ENCODE measurements at places on chromosomes 16 and 17. TPM values are rescaled to one million over a fixed set of nuclear protein-coding genes. Genes with fewer than 3 reads are reported as not detected.
A peak's percentile ranks its signal among the peaks of the same experiment; 100 is the strongest.

DNA sequence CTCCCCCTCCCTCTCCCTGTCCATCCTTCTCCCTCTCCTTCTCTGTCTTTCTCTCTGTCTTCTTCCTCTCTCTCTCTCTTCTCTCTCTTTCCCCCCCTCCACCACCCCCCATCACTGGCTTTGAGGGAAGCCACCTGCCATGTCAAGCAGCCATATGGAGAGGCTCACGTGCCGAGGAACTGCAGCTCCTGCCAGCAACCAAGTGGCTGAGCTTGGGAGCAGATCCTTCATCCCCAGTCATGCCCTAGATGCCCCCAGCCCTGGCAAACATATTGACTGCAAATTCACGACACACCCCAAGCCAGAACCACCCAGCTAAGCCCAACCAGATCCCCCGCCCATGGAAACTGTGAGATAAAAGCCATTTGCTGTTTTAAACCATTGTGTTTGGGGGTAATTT is 40.9 kb upstream of the RBFOX3 start:
- DNase-seq = no peak

DNA sequence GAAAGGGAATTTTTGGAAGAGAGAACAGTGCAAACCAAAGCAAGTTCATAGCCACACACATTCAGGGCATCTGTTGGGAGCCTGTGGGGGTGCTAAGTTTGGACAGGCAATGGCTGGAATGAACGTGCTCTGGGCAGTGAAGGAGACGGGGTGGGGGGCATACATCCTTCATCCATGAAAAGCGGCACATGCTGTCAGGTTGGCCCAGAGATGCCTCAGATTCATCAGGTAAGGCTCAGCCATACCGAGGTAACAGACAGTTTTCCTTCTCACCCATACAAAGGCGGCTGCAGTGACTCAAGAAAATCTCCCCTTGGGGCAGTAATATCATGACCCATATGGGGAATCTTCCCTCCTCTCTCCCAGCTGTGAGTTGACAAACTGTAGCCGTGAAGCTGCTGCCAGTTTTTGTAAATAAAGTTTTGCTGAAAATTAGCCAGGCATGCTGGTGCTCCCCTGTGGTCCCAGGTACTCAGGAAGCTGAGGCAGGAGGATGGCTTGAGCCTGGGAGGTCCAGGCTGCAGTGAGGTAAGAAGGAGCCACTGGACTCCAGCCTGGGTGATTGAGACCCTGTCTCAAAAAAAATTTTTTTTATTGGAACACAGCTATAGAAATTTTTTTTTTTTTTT is 9.2 kb upstream of the UBALD2 start:
- no peak for DNase-seq

DNA sequence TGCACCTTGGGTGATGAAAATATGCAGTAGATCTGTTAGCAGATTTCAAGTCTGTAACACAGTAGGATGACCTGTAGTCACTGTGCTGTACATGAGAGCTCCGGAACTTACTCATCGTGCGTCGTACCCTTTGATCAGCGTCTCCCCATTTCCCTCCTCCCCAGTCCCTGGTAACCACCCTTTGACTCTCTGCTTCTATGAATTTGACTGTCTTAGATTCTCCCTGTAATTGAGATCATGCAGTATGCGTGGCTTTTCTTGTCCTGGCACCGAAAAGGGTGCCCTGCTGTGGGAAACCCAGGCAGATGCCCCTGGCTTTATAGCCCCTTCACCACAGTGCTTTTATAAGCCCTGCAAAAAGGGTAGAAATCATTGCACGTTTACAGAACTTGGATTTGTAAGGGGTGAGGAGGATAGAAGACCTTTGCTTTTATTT is 20.5 kb downstream of the CLEC16A start:
- no peak for DNase-seq

NOXO1 gene
- total RNA-seq = not detected

DNA sequence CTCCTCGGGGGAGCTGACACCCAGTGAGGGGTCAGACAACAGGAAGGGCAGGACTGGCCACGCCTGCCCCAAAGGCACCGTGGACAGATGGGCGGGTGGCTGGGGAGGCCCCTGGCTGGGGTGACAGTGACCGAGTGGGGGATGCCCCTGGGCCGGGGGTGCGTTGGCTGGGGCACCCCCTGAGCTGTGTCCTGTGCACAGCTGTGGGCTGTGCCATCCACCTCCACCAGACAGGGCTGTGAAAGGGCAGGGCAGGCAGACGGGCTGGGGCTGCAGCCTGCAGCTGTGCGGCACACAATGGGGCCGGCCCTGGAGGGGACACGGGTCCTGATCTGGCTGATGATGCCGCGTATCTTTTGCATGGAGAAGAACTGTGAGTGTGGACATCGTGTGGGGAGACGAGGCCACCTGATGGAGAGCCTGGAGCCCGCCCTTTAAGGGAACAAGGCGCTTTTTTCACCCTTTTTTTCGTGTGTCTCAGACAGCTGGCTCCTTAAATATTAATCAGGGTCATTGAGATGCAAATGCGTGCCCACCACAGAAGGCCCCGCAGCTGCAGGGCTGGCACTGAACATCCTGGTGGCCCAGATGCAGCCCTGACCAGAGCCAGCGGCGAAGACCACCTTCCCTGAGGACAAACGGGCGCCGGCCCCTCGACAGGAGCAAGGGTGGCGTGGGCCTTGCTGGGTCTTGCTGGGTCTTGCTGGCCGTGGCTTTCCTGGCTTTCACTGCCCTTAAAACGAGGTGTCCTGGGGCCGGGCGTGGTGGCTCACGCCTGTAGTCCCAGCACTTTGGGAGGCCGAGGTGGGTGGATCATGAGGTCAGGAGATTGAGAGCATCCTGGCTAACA is 42.4 kb upstream of the GNG13 start:
- DNase-seq = peak; percentile 26

DNA sequence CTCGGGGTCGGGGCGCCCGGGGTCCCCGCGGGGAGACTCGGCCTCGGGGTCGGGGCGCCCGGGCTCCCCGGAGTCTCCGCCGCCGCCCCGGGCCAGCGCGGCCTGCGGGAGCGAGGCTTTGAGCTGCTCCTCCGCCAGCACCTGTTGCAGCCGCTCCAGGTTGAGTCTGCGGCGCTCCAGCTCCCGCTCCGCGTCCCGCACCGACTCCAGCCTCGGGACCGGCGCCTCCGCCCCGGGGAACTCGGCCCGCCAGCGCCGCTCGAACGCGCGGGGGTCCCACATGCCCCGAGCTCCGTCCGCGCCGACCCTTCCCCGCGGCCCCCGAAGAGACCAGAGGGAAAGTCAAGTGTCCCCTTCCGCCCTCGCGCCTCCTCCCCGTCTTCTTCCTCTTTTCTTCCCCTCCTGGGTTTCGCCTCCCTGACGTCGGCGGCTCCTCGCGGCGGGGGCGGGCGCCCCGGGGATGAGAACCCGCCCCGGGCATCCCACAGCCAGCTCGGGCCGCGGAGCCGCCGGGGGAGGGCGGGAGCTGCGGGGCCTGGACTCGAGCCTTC is 40.8 kb upstream of the BHLHA9 start:
- peak; percentile 85 for DNase-seq

DNA sequence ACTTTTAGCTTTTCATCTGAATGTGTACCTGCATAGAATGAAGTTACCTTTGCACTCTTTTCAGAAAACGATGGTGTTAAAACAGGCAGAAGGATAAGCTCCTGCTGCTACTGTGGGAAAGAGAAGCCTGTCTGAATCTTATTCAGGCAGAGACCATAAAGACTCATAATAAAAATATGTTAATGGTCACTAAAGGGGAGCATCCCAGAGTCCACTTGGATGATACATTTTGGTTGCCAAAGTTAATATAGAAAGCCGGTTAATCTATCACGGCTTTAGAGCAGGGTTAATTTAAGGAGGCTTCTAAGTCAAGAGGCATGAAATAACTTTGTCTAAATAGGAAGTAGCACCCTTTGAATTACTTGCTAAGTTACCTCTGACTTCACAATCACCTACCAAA is 2.9 kb downstream of the MARCHF10 start:
- DNase-seq = no peak

GRCh38 chr16:9389543-9390207 is 298.2 kb downstream of the HAPSTR1 start:
- DNase-seq = no peak

DNA sequence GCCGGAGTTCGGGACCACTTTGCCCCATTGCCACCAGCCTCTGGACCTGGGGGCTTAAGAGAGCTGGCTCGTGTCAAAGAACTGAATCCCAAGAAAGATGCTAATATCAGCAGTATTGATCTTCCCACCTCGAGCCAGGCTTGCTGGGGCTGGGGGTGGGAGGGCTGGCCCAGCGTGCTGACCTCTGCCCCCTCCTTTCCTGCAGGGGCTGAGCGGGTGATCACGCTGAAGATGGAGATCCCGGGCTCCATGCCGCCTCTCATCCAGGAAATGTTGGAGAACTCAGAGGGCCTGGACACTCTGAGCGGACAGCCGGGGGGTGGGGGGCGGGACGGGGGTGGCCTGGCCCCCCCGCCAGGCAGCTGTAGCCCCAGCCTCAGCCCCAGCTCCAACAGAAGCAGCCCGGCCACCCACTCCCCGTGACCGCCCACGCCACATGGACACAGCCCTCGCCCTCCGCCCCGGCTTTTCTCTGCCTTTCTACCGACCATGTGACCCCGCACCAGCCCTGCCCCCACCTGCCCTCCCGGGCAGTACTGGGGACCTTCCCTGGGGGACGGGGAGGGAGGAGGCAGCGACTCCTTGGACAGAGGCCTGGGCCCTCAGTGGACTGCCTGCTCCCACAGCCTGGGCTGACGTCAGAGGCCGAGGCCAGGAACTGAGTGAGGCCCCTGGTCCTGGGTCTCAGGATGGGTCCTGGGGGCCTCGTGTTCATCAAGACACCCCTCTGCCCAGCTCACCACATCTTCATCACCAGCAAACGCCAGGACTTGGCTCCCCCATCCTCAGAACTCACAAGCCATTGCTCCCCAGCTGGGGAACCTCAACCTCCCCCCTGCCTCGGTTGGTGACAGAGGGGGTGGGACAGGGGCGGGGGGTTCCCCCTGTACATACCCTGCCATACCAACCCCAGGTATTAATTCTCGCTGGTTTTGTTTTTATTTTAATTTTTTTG is 8.5 kb downstream of the GJD3 start:
- peak; percentile 72 for DNase-seq

DNA sequence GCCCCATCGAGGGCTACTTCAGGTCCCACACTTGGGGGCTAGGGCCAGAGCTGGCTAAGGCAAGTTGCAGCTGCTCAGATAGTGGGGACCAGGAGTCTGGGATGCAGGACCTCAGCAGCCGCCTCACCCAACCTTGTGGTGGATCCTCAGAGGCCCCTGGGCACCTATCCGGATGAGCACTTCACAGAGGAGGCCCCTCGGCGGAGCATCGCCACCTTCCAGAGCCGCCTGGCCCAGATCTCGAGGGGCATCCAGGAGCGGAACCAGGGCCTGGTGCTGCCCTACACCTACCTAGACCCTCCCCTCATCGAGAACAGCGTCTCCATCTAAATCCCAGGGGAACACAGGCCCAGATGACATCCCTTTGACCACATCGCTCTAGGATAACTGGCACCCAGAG is 9.4 kb downstream of the ALOX15B start:
- no peak for DNase-seq

DNA sequence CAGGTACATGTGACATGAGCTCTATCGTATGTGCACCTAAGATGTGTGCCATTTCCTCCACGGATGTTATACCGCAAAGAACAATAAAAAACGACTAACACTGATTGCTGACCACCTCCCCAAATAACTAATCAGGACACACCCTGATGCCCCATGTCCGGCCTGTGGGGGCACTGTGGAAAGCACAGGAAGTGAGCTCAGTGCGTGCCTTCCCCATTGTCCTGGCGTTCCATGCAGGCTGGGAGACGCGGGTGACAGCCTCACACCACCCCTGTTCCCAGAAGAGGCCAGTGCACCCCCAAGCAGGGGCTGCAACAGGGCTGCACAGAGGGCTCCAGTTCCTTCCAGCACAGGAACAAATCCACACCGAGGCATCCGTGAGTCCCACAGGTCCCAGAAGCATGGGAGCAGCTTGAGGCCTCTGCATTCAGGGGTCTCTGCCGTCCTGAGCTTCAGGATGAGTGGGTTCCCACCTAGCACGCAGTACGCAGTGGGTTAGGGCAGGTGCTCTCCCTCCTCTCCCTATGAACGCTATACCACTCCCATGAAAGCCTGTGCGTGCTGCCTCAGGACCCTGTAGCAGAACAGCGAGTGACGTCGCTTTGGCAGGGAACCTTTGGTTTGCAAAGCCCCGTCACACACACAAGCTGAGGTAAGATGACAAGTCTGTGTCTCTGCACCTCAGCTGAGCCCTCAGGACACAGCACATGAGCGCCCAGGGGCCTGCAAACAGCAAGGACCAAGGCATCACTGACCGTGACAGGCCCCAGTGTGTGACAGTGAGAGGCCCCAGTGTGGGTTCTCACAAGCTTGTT is 117.7 kb downstream of the ZNF778 start:
- DNase-seq = no peak

CDRT15 gene
- total RNA-seq = not detected

- no peak for DNase-seq
These were observed 290.1 kb downstream of the C16orf95 start for GRCh38 chr16:87027056-87027616.

KRTAP17-1 gene
- not detected for total RNA-seq

- DNase-seq = peak; percentile 95
These were observed at the start of gene PKMYT1 for GRCh38 chr16:2980227-2981176. PKMYT1 (minus strand) TSS chr16:2980446; CDS start chr16:2979657, 789 bp downstream.

DNA sequence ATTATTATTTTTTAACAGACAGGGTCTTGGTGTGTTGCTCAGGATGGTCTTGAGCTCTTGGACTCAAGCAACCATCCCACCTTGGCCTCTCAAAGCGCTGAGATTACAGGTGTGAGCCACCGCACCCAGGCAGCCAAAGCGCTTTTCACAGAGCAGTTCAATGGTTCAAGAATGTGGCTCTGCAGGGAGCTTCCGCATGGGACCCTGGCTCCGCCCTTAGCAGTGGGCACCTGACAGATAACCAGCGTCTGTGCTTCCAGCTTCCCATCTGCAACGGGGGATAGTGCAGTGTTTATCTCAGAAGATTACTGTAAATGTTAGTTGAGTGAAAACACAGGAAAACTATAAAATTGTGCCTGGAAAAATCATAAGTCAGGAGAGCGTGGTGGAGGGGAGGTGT is 99.4 kb downstream of the KCNJ12 start:
- DNase-seq = no peak

GRCh38 chr17:70073310-70073709 is 1.7 kb upstream of the KCNJ16 start:
- no peak for DNase-seq

DNA sequence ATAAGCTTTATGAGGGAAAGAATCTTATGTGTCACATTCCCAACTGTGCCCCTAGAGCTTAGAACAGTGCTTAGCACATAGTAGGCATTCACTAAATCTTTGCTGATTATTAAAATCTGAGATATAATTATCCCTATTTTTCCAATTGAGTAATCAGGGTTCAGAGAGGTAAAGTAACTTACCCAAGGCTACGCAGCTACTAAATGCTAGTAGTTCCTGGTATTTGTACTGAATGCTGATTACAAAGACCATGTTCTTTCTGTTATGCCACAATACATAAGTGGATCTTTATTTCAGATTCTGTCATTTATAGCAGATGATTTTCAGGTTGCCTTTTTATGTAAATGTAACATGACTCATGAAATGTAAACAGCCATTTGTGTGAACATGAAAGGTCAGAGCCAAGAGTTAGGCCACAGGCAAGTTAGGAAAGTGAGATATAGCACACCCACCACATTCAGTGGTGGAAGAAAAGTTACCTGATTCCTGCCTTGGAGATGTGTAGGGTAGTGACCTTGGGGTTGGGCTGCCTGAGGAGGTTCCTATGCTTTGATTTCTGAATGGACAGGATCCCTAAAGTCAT is 77.2 kb downstream of the FTO start:
- no peak for DNase-seq

SLC38A8 gene
- 0.78 TPM for total RNA-seq

All from Right ventricle myocardium superior (tissue), 1 donor.